ENCODE measurements at places on chromosomes 1 and 21.

DNA sequence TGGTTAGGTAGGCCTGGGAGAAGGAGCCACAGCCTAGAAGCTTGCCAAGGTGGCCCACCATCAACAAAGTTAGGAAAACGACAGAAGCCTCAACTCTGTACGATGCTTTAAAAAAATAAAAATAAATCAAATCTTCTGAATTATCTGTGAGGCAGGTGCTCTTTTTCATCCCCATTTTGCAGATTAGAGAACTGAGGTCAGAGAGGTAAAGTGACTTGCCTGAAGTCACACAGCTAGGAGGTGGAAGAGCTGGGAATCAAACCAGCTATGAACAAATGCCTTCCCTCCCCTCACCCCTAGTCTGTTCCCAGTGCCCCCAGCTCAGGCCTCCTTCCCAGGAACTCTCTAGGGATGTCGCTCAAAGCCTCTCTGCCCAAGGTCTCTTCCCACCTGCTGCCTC lies 30.4 kb downstream of the EPHA2 start:
- no peak for DNase-seq

DNA sequence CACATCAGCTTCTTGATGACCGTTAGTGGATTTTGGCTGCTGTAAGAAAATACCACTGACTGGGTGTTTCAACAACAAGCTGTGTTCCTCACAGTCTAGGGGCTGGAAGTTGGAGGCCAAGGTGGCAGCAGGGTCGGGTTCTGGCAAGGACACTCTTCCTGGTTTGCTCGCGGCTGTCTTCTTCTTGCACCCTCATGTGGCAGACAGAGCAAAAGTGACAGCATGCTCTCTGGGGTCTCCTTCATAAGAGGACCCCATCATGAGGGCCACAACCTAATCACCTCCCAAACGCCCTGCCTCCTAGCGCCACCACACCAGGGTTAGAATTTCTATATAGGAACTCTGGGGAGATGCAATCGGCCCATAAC lies 18.6 kb upstream of the TSPEAR start:
- no peak for DNase-seq

- no peak for DNase-seq
These were observed 1.8 kb downstream of the ZNF683 start for GRCh38 chr1:26370591-26371382.

- no peak for DNase-seq
These were observed 54.2 kb upstream of the EEIG2 start for GRCh38 chr1:108505763-108506070.

GRCh38 chr1:214330222-214330621 lies 49.3 kb downstream of the SMYD2 start:
- DNase-seq: no peak

DNA sequence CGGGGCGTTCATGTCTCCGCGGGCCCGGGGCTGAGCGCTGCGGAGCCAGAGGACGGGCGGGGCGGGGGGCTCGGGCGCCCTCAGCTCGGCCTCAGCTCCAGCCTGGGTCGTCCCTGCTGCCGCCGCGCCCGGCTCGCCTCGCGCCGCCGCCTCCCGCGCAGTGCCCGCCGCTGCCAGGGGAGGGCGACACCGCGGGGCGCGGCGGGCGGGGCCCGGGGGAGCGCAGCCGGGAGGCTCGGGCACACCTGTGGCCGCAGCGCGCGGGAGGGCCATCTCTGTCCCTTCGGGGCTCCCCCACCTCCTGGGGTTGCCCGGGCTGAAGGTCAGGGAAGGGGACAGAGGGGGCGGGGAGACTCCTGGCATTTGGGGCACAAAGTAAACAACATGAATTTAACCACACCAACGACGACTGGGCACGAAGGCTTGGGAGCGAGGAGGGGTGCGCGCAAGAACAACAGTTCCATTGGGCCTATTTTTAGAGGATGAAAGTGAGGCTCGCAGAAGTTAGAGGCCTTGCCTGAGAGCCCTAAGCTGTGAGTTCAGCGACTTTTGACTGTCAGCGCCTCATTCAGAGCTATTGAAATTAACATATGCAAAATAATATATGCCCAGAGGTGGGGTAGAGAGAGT lies at the start of gene FAM131C:
Gene FAM131C (minus strand): TSS at position 162 of the 630 bp plus-strand sequence. CDS start 209 bp downstream, outside the sequence.
- DNase-seq: peak; percentile 13

DNA sequence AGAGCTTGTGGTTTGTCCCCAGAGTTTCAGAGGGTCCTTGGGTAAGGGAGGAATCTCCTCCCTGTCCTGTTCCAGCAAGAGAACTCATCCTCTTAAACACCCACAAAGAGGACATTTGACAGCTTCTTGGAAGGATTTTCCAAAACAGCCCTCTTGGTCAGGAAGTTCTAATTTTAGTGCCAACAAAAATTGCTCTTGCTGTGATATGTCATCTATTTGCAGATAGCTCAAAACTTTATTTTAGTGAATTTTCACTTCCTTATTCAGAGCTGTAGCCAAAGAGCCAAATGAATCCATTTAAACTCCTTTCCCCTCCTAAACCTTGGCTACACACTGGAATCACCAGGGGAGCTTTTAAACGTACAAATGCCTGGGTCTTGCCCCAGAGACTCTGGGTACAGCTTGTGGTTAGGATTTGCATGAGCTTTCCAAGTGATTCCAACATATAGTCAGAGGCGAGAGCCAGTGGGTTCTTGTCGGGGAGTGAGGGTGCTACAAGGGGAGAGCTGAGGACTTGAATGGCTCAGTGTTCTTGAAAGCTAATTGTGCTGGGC lies 11.8 kb upstream of the RASSF5 start:
- DNase-seq: no peak

GRCh38 chr1:22284906-22285548 lies 142.1 kb upstream of the WNT4 start:
- DNase-seq: no peak

- peak; percentile 83 for DNase-seq
These were observed at the start of gene PTPN7 for GRCh38 chr1:202160377-202160940. Gene PTPN7, minus strand, starts transcription at chr1:202160602. Its CDS starts 1,200 bp downstream, at chr1:202159402.

DNA sequence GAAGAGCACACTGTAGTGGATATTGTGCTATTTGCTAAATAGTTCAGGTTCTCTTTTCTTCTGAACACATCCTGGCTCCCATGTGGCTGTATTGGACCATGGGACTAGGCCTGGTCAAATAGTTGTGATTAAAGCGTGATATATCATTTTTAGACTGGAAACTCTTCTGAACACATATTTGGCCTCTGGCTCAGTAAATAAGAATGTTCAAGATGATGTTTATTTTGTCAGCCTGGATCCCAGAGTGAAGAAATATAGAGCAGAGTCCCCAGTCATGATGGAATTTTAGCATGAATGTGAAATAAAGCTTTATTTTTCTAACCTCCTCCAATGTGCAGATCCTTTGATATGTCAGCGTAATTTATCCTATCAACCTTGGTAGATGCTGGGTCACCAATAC lies 542.6 kb downstream of the ADGRL2 start:
- no peak for DNase-seq

GRCh38 chr1:80054129-80054528 lies 1047.6 kb upstream of the ADGRL4 start:
- DNase-seq: no peak

DNA sequence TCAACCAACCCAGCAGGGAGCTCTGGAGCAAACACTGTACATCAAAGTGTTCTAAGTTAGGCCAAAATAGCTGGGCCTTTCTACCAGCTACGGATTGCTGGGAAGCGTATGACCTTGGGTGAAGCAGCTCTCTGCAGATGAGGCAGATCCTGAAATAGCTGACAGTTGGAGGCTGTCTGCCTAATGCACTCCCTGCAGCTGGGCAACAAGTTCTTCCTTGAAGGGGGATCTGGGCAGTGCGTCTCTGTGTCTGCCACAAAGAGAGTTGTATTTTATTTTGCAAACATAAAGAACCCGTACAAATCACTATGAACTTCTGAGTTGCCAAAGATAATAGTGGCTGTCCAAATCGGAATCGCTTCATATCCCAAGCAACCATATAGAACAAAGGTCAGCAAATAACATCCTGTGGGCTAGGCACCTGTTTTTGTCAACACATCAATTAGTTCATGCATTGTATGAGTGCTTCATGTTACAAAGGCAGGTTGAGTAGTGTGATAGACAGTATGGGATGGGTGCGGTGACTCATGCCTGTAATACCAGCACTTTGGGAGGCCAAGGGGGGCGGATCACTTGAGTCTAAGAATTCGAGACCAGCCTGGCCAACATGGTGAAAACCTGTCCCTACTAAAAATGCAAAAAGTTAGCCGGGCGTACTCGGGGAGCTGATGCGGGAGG lies 29.1 kb upstream of the KLF17 start:
- no peak for DNase-seq

GRCh38 chr1:55747408-55747841 lies 532.3 kb upstream of the USP24 start:
- no peak for DNase-seq

DNA sequence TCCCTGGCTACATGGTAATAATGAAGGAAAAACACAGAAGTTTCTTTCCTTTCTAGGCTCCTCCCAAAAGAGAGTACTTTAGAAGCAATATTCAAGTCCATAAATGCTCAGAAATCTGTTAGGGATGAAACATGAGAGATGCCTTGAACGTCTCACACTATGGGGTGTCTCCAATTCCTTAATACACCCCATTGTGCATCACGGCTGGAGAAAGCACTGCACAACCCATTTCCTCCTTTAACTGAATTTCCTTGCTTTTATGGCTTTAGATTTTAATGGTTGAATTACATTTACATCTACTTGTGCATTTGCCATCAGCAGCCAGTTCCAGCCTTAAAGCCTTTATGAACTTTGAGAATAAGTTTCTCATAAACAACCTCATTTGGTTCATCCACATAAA lies 498.9 kb upstream of the PTBP2 start:
- DNase-seq: no peak

All from activated CD4-positive, alpha-beta T cell treated with anti-CD3 and anti-CD28 coated beads, Interleukin-2, amount 50 U/mL, for 24 hours (primary cell).